ENCODE measurements at places on chromosomes 7 and 10.

GRCh38 chr7:73702226-73702625 lies 17.2 kb downstream of the STX1A start:
- no peak for DNase-seq

DNA sequence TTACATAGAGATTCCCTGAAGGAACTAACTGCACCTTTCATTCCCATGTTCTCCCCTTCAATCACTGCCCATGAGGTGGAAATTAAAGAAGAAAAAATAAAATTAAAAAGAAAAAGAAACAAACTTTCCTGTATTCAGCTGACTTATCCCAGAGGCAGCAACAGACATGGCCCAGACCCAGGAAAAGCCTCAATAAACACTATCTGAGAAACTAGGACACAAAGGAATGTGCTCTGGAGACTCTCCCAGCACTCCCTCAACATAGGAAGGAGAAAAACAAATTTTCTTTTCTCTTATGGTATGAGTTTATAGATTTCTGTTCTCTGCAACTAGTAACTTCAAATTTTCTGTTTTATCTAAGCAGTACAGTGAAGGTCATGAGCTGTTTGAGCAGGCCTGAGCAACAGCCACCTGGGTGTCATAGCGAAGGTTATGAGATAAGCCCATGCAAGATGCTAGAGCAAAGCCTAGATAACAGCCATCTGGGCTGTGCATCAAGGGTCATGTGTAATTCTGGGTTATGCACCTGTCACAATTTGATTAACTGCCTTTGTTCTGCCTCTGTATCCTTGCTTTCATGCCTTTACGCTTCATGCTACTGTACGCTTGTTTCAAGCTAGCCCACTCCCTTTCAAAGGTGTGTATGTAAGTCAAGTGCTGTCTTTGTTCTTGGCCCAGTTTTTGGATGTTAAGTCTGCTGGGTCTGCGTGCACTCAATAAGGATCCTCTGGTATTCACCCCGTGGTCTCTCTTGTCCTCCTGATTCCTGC lies 11.0 kb upstream of the OR6B1 start:
- DNase-seq, result no peak

GRCh38 chr10:44756216-44756615 lies 154.9 kb upstream of the TMEM72 start:
- no peak for DNase-seq

- DNase-seq, result no peak
These were observed 253.2 kb downstream of the CAMK1D start for GRCh38 chr10:12602521-12602920.

- DNase-seq, result no peak
These were observed 122.0 kb downstream of the PLCE1 start for GRCh38 chr10:94115725-94116124.

GRCh38 chr7:117158941-117159697 lies 163.7 kb downstream of the WNT2 start:
- no peak for DNase-seq

GRCh38 chr7:97819161-97819560 lies 53.0 kb downstream of the ASNS start:
- DNase-seq, result no peak

DNA sequence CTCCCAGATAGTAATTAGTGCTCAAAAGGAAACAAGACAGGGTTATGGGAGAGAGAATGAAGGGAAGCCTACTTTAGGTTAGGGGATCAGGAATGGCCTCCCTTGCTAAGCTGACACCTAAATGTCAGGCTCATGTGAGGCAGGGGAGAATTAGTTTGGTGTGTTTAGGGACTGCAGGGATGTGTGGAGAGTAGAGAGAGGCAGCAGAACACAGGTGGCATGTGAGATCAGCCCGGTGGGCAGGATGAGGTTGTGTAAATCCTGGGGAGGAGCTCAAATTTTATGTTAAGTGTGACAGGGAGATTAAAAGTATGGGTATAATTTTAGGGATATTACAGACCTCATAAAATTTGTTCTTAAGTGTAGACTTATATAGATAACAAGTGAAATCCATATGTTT lies 56.2 kb upstream of the ZNF438 start:
- DNase-seq, result no peak

Measured in hematopoietic multipotent progenitor cell treated with erythropoietin and hydrocortisone succinate and interleukin-3 and kit ligand, for 15 days (in vitro differentiated cells).